Nucleus accumbens (tissue), 56 donors: ENCODE measurements at places on chromosomes 2 and 18.

DNA sequence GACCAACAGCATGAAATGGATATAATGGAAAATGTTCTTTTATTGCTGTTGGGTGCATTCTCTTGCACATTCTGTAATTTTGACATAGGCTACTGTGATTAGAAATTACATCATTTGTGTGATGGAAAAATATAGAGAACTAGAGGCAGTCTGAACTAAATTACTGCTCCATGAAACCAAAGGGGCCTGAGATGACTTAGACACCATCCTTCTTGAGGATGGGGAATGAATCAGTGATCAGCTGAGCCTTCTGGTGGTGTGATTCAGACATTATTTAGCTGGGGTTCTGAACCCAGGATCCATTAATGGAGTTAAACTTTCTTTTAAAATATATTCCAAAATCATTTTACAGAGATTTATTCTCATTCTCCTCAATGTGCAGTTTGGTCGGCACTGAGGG is 135.8 kb downstream of the LDLRAD4 start:
- no peak for DNase-seq

- DNase-seq, result no peak
These were observed 1474.0 kb upstream of the ACVR2A start for GRCh38 chr2:146370826-146371225.

DNA sequence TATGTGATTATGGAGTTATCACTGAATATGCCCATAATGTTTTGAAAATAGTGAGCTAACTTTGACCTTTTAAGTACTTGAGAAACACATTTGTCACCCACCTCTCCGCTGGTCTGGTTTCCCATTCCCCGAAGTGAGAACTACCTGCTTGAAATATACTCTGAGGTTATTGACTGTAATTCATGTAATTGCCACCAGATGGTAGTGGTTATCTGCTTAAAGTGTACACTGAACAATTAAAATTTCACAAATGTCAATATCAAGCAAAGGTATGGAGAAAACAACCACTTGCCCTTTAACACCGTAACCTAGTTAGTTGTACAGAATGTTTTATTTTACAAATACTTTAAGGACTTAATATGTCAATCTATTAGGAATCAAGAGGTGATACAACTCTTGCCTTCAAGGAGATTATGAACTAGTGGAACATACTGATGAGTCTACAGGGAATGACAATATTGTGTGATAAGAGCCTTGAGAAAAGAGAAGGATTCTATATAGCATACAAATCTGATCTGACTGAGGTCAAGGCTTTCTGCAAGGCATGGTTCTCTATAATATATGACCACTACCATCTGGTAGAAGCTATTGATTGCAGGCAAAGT is 316.8 kb upstream of the KCNH7 start:
- DNase-seq, result no peak

DNA sequence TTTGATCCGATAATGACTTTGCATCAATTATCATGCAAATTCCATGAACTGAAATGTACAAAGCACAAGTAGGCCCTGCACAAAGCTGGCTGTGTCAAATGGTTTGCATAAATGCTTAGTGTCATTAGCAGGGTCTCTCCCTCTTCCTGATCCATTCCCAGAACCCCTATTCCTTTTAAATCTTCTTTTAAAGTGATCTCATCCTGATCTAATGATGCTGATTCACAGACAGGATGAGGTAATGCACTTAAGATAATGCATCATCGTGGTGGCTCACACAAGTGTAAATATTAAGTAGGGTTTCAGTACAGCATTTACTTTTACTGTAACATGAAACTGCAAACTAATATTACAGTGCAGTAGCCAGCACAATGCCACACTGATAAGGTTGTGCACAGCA is 304.8 kb upstream of the SOX11 start:
- no peak for DNase-seq

DNA sequence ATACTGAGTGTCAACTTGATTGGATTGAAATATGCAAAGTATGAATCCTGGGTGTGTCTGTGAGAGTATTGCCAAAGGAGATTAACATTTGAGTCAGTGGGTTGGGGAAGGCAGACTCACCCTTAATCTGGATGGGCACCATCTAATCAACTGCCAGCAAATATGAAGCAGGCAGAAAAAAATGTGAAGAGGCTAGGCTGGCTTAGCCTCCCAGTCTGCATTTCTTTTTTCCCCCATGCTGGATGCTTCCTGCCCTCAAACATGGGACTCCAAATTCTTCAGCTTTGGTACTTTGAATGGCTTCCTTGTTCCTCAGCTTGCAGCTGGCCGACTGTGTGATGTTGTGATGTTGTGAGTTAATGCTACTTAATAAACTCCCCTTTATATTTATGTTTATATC is 577.4 kb downstream of the CPS1 start:
- no peak for DNase-seq
